ENCODE measurements at places on chromosomes 12 and 14. TPM values are rescaled to one million over a fixed set of nuclear protein-coding genes. Genes with fewer than 3 reads are reported as not detected.
A peak's percentile ranks its signal among the peaks of the same experiment; 100 is the strongest.

GRCh38 chr14:53615252-53615651 is 341.4 kb downstream of the BMP4 start:
- no peak for DNase-seq

DNA sequence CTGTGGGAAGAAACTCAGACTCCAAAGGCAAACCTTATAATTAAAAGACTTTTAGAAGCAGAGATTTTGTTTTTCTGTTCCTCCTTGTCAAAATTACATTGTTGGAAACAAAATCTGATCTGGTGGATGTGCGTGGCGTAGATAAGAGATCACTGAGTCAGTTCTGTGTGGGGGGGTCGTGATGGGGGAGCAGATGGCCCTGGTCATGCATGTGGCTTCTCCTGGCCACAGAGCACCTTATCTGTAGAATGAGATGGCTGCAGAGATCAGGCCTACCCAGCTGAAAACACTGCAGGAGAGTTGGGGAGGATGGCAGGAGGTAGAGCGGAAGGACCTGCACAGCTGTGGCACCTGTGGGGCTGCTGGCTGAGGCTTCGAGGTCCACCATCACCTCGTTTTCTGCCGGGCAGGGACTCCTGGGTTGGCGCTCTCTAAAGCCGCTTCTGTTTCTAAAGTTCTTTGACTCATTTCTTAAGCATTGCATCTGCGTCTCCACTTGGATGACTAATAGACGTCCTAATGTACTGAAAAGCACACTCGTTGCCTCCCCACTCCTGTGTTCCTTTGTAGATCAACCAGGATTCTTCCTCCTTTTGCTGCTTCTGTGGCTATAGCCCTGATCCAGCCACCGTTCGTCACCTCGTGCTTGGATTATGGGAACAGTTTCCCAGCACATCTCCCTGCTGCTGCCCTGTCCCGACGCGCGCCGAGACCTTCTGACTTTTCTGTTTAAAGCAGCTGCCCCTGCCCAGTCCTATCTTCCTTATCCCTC is 93.4 kb downstream of the TSPAN9 start:
- peak; percentile 84 for DNase-seq

- DNase-seq = no peak
These were observed 79.6 kb upstream of the STK38L start for GRCh38 chr12:27164330-27165040.

MMP19 gene
- total RNA-seq = 4.2 TPM
